ENCODE measurements at places on chromosomes 1 and 21.

DNA sequence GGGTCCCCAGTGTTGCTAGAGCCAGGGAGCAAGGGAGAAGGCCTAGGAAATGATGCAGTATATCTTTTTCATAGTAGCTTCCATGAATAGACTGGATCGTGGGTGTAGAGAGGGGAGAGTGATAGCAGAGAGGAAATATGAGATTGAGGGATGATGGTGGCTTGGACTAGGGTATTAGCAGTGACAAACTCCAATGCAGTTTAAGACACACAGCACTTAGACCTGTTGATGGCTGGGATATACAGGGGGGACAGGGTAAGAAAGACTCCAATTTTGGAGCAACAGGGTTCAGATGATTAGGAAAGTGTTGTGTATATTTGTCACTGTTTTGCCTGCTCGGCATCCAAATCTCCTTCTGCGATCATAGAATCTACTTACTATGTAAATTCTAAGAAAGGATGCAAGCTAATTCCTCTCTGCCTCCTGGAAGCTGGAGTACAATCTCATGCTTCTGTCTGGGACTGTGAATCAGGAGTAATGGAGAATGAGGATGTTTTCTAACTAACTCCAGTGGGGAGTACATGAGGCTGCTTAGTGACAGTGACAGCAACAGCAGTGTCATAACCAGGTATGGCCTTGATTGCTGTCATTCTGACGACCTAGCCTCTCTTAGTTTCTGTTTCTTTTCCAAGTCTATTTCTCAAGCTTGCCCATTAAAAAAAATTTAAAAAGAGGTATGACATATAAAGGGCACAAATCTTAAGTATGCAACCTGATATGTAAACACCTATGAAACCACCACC, 47.5 kb downstream of the SYDE2 start:
- DNase-seq, result no peak

DNA sequence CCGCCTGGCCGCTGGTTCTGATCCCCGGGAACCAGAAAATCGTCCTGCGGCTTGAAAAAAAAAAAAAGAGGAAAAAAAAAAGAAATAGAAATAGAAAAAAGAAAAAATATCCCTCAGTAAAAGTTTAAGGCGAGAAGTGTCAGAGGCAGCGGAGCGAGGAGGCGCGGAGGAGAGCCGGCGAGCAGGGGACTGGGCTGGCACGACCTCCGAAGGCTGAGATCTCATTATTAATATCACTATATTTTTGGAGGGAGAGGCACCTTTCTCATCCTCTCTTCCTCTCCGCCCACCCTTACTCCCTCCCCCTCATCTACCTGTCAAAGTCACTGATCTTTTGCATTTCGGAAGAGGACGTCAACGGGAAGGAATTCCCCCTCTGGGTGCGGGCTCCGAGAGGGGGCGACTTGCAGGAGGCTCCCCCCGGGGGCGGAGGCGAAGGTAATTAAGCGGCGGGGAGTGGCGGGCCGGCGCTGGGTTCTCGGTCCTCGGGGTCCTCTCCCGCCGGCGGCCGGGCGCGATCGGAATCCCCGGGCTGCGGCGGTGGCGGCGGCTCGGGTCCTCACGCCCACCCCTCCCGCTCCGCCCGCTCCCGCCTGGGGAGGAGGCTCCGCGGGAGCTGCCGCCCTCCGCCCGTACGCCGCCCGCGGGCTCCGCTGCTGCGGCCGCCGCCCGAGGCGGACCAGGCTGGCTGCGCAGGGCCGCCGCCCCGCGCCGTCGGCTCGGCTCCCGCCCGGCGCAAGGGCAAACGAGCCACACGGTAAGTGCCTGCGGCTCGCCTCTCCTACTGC, at the start of gene NTNG1:
Gene NTNG1 (plus strand): TSS at position 337 of the 788 bp plus-strand sequence.
- peak; percentile 42 for DNase-seq

GRCh38 chr1:92953491-92953890, 7.8 kb downstream of the DIPK1A start:
- peak; percentile 68 for DNase-seq

GRCh38 chr1:193909406-193910082, 723.1 kb upstream of the B3GALT2 start:
- no peak for DNase-seq

DNA sequence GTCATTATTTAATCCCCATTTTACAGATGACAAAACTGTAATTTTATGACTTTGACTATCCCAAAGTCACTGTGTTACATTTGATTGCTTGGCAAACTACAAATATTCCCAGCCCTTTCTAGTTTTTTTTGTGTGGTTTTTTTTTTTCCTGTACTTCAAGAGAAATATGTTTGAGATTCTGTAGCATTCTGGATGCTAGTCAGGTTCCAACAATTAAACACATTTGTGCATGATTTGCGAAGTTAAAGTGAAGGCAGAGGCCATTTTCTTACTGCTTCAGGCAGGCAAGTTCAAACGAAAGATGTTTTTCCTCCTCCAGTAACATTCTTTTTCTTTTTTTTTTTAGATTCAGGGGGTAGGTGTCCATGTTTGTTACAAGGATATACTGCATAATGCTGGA, 107.9 kb upstream of the SERTAD4 start:
- DNase-seq, result no peak

DNA sequence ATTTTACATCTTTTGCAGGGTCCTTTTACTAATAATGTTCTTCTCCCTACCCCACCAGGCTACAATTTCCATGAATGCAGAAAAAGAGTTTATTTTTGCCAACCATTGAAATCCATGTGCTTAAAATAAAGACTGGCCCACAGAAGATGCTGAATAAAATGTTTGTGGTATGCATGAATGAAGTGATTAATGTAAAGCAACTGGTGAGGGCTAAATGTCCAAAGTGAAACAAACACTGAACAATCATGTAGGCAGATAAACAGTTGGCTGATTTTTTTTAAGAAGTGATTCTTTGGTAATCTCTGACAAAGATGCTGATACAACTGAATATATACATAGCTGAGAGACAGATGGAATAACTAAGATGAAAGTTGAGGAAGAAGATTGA, 94.5 kb downstream of the ST6GALNAC5 start:
- DNase-seq, result no peak

DNA sequence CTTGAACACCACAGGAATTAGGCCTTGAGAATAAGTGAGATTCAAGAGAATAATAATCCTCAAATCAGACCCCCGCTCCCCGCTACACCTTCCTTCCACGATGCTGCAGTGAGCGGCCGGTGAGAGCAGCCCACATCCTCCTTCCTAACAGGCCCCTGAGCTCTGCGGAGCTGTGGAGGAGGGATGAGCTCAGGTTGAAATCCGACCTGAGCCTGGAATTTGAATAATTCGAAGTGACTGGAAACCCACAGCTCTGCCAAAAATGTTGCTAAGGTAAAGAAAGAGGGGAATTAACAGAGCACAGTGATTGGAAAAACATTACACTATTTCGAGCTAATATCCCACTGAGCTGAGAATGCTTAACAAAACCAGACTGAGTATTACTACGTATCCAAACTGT, 90.0 kb downstream of the URB2 start:
- DNase-seq, result no peak

- no peak for DNase-seq
Measured at GRCh38 chr21:46025113-46025770, 43.7 kb downstream of the COL6A1 start.

Measured in natural killer cell (primary cell).